ENCODE measurements at places on chromosomes 7 and 10.

GRCh38 chr10:111187096-111187495, 110.3 kb downstream of the ADRA2A start:
- DNase-seq, result no peak

DNA sequence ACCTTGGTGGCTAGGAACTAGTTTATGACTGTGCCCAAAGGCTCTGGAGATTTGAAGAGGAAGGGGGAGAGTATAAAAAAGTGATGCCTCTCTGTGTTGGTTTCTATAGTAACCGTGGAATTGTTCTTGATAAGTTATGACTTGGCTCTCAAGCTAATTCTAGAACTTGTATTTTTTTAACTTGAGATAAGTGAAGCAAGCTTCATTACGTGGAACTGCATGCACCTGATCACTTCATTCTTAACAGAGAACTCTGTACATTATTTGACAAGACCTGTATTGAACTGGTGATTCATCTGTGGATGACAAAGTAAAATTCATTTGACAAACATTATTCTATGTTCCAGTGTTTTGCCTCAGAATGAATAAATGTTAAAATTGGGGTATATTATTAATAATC, 1452.2 kb downstream of the REEP3 start:
- no peak for DNase-seq

GRCh38 chr7:98779800-98780587, 89.8 kb downstream of the TMEM130 start:
- DNase-seq, result no peak

DNA sequence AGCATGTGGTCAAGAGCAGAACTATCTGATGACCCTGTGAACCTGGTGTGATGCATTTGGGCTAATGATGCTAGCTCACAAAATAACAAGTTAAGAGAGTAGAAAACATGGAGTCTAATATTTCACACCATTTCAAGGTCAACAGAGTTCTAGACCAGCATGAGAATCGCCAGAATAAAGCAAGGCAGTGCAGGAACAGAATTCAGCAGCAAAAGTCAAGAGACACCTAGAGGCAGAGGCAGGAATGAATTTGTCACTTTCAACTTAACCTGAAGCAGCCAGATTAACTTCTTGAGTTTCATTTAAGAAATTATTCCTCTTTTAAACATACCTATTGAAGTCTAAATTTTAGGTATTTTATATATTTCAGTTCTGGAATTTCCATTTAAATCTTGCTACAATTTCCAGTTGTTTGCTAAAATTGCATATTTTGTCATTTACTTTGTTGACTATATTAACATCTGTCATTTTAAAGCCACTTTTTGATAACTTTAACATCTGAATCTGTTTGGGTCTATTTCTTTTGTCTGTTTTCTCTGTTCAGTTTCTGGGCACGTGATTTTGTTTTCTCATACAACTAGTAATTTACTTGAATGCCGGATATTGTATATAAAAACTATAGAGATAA, 44.2 kb upstream of the PRSS58 start:
- DNase-seq, result no peak

GRCh38 chr10:109862041-109862440, 61.3 kb downstream of the XPNPEP1 start:
- DNase-seq, result no peak

GRCh38 chr10:132849546-132850031, 63.6 kb upstream of the NKX6-2 start:
- DNase-seq, result no peak

DNA sequence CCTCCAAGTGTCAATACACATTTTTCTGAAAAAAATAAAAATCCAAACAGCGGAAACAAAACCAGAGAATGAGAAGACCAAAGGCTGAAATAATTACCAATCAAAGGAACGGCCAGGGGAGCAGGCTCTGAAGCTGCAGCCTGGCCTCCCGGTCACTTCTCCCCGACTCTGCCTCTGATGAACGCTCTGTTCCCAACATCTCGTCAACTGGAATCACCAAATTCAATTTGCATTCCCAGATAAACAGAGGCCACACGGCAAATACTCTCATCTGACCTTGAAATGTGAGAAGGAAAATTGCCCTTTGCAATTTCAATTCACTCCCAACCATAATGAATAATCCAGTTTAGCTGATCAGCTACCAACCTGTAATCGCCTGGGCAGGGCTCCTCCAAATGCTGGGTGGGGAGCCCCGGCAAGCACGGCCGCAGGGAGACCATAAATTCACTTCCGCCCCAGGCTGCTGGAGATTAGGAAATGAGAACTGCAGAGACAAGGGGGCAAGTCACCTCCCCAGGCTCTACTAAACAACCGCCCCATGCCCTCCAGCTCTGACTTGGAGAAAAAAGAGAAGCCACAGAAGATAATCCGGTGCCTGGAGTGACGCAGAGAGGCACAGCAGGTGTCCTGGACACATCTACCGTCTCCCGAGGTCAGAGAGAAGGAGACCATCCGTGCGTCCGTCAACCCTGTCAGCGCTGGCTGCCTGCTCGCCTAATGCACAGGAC, 153.2 kb downstream of the MAD1L1 start:
- no peak for DNase-seq

GRCh38 chr7:137342828-137343261, 688 bp downstream of the PTN start:
- DNase-seq, result no peak

DNA sequence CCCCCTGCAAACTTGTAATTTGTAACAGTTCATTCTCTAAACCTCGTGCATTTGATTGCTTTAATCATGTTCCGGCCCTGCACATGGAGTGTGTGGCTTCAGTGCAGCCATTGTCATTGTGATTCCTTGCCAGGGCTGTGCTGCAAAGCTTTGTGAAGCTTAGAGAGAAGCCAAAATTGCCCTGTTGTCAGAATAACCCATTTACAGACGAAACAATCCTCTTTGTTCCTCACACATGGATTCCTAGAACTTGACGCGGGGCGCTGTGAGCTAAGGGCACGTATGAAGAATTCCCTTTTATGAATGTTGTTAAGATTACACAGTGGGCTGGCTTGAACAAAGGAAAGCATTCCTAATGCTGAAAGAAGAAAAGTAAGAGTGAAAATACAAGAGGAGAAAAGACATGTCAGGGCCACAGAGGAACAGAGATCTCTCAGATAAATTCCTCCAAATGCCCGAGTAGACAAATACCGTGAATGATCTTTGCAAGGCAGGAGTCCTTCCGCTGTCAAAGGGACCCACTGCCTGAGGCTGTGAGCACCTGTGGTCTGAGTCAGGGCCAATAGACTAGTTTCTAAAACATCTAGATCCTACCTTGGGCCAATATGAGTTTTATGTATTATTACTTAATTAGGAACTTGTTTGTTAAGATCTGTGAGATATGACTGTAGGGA, 205.4 kb upstream of the C7orf33 start:
- no peak for DNase-seq

GRCh38 chr10:116109881-116110280, 163.1 kb downstream of the GFRA1 start:
- no peak for DNase-seq

- no peak for DNase-seq
Observed at GRCh38 chr10:14578060-14578952, 196.4 kb downstream of the FAM107B start.

DNA sequence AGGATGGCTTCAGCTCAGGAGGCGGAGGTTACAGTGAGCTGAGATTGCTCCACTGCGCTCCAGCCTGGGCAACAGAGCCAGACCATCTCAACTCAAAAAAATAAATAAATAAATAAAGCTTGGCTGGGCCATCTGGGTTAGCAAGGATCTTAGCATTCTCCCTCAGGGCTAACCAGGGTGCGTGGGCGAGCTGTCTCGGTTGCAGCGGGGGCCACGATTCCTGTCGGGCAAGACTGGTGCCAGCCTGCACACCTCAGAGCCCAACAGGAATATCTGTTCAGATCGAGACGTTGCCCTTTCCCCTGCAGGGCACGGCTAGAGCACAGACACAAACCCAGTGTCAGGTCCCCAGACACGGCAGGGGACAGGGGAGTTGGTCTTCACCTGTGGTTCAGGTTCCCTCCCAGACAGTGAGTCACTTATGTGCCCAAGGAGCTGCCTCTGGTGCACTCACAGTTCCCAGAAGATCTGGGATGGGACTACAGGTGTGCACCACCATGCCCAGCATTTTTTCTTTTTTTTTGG, 75.5 kb upstream of the GTF2I start:
- no peak for DNase-seq

DNA sequence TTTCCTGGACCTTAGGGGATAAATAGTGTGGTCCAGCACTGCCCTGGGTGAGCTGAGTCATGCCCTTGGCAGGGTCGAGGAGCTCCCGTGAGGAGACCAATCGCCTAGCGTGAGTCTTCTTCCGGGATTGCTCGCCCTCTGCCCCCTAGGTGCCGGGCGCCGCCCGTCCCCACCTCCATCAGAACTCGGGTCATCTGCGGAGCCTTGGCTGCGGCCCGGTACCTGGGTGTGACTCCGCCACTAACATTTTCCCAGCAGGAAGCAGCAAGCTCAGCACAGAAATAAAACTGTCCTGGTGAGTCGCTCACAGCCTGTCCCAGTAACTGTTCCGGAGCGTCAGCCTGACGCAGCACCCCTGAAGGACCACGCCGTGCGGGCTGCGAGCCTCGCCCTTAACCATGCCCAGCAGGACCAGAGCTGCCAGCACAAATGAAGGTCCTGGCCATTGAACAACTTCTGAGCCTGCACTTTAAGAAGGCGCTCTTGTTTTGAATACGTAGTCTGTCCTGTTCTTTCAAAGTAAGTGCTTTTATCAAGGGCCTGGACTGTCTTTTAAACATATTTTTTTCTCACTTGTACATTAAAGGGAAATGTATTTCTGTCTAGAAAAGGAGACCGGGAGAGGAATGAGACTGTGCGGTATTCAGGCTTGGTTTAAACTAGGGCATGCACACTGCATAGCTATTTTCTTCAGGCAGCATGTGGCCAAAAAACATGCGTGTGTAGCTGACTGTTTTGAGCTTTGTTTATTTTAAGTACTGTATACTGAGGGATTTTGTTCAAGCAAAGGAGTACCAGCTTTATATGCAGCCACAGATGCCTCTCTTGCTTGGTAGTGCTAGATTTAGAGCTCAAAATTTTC, 136.7 kb downstream of the HECW1 start:
- DNase-seq, result no peak

DNA sequence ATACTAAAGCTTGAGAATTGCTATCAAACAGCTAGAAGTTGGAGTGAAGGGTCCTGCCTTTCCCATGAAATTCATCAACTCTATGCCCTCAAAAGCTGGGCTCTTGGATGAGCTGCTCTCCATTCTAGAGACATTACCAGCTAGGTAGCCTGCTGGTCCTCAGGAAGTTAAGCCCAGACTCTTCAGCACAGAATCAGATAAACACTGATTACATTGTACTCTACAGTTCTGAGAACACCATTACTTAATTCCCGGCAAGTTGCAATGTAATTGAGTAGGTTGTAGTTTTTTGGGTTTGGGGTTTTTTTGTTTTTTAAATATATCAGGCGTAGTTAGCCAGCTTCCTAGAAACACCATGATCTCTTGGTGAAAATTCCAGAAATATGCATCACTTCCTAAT, 84.1 kb upstream of the PIK3CG start:
- DNase-seq, result no peak

DNA sequence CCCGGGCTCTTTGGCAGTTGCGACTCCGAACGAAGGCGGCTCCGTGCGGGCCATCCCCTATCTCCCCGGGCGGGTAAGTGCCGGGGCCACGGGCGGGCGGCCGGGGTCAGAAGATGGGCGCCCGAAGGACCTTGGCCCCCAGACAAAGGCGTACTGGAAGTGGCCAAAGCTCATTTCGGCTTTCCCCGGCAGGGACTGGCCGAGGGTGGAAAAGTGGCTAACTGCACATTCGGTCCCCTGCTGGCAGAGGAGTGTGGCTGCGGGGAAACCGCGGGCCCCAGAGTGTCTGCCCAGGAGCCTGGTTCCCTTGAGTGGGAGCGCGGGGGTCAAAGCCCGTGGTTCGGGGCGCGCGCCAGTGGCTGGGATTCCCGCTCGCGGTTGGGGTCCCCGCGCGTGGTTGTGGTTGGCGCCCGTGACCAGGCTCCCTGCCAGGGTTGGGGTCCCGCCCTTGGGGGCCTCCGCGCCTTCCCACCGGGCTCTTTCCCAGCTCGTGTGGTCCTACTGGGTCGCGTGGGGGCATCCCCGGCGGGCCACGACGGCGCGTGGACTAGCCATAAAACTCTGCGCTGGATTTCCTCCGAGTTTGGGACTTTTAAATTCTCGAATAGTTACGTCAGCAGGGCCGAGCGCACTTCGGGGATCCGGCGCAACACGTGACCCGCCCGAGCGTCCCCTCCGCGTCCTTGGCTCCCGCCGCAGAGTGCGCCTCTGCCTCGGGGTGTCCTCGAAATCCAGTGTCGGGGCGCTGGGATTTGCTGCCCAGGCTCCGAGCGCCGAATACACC, 124.4 kb downstream of the TACC2 start:
- no peak for DNase-seq

GRCh38 chr7:29346231-29346978, 151.8 kb downstream of the CHN2 start:
- DNase-seq, result no peak

DNA sequence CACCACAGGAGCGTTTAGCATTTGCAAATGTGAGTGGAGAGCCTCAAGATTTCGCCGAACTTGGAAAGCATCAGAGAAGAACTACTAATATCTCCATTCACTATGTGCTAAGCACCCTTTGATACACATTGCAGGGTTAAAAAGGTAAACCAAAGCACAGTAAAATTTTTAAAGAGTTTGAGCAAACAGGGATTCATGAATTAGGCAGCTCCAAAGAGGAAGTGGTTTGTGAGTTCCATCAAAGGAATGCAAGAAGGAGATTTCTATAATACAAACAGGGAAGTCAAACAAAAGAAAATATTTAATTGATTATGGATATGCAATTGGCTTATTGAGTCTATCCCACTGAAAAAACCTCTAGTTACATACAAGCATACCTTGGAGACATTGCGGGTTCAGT, 81.1 kb upstream of the TMEM72 start:
- DNase-seq, result no peak

GRCh38 chr10:87960230-87960629, 96.8 kb downstream of the PTEN start:
- DNase-seq, result no peak

DNA sequence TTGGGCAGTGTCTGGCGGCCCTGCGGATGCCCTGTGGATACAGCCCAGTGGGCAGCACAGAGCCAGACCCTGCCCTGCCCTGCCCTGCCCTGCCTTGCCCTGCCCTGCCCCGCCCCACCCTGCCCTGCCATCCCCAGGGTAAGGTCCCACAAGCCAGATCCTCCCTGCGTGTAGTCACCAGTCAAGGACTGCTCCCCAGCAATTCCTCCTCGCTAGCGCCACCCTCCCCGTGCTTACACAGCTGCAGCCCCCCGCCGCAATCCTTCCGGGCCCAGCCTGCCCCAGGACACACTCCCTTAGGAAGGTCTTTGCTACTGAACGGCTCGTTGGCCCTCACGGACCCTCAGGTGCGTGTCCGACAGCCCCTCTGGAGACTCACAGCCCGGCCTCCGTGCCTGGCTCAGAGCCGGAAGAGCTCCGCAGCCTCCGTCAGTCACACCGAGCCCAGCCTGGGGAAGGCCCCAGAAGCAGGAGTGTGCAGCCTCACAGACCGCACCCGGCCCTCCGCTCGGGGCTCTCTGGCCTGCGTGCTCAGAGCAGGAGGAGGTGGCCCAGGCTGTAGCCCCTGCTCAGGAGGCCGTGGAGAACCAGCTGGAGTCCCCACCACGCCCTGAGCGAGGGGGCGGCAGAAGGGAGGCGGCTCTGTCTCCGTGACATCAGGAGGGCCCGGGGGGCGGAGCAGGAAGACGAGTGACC, 68.3 kb downstream of the PWWP2B start:
- no peak for DNase-seq

- DNase-seq, result no peak
Observed at GRCh38 chr7:128878226-128879105, 15.8 kb downstream of the ATP6V1F start.

- no peak for DNase-seq
Observed at GRCh38 chr10:6115411-6115810, 26.6 kb downstream of the RBM17 start.

Data from CD4-positive, alpha-beta T cell treated with Interferon alpha-2 for 1 hour (primary cell).